ENCODE measurements at places on chromosomes 12 and 14. TPM values are rescaled to one million over a fixed set of nuclear protein-coding genes. Genes with fewer than 3 reads are reported as not detected.

DNA sequence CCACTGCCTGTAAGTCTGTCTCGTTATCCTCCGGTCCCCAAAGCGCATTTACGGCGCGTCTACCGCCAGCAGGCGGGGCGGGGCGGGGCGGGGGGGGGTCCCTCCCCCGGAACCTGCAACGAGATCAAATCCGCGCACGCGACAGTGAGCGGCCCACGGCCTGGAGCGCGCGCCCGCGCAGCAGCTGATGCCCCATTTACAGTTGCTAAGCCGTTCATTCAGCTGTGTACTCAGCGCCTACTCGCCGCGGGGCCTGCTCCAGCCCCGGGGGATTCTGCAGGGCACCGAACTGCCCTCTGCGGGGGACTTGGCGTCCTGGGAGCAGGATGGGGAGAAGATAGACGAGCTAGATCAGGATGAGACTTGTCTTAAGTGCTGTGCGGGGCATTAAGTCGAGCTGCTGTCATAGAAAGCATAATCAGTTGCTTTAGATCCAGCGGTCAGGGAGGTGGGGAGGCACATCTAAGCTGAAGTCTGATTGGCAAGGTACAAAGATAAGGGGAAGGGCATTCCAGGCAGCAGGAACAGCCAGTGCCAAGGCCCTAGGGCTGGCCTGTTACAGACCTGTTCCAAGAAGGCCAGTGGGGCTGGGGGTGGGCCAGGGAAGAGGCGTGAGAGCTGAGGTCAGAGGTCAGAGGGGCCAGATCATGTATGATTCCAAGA is 1.4 kb upstream of the CCDC85C start:
- peak; percentile 62 for DNase-seq

GRCh38 chr12:94460616-94460959 is 921 bp upstream of the CEP83 start:
- no peak for DNase-seq

- DNase-seq: no peak
Measured at GRCh38 chr14:43786066-43786762, 720.9 kb downstream of the FSCB start.

GRCh38 chr12:113591480-113591974 is 119.9 kb upstream of the LHX5 start:
- DNase-seq: no peak

PLA2G1B gene
- not detected for total RNA-seq

DNA sequence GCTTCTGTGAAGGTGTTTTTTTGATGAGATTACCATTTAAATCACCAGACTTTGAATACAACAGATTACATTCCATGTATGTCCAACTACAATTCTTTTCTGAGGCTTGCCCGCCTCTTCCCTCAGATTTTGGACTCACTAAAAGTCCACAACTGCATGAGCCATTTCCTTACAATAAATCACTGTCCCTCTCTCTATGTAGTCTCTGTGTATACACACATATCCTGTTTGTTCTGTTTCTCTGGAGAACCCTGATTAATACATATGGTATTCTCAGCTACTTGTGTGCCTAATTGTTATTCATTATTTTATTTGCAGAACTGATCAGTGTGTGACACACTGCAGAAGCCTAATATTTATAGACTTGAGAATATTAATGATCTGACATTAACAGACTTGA is 2.4 kb upstream of the MIPOL1 start:
- peak; percentile 68 for DNase-seq

- DNase-seq: peak; percentile 2
Measured at GRCh38 chr12:129570796-129571400, 332.9 kb downstream of the TMEM132D start.

GNB3 gene
- 16.6 TPM for total RNA-seq

DNA sequence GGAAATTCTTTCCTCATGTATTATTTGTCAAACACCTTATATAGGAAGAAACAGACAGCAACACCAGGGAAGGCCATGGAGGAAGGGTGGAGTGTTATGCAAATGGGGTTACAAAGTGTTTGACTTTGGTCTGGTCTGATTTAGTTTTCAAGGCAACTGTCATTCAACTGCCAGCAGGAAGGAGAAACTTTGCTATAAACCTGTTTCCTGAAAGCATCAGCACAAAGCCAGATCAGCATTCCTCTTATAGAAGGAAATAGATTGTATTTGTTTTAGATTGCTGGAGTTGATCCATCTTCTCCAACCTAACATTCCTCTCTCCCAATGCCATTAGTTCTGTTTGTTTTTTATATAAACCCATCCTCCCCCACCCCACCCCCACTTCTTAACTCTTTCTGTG is 65.7 kb downstream of the STAB2 start:
- no peak for DNase-seq

DNA sequence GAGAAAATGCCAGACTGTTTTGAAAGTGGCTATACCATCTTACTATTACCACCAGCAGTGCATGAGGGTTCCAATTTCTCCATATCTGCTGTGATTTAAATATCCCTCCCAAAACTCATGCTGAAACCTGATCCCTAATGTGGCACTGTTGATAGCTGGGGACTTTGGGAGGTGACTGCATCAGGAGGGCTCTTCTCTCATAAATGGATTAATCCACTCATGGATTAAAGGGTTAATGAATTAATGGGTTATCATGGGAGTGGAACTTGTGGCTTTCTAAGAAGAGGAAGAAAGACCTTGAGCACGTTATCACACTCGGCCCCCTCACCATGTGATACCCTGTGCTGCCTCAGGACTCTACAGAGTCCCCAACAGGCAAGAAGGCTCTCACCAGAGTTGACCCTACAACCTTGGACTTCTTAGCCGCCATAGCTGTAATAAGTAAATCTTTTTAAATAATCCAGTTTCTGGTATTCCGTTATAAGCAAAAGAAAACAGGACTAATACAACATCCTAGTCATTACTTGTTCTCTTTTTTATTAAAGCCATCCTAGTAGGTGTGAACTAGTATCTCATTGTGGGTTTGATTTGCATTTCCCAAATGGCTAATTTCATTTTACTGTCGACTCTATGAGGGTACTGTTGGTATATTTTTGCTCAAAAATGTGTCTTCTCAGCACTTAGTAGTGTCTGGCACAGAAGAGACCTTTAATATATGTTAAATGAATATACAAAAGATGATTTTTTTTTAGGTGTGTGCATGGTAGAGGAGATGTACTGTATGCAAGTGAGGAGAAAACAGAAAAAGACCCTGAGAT is 14.3 kb downstream of the PPP1R12A start:
- no peak for DNase-seq

GRCh38 chr12:55067701-55068100 is 47.9 kb downstream of the NEUROD4 start:
- DNase-seq: no peak

- no peak for DNase-seq
Measured at GRCh38 chr12:16220120-16220519, 57.4 kb downstream of the SLC15A5 start.

NPFF gene
- not detected for total RNA-seq

GRCh38 chr12:39805651-39806050 is 186.0 kb upstream of the ABCD2 start:
- no peak for DNase-seq

DNA sequence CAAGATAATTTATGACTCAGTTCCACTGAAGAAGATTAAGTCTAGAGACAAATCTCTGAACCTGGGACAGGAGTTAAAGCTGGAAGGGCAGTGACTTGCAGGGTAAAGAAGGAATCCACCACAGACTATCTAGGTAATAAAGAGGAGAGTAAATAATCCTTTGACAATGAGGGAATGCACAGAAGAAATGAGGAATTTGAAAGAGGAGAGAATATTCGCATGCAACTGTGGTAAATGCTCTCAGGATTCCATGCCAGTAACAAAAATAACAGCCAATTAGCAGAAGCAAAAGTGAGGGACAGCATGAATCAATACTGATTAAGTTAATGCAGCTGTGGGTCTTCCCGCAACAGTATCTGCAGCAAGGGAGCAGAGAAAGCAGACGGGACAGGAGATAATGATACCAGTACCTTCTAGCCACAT is 77.0 kb downstream of the KITLG start:
- peak; percentile 40 for DNase-seq

DNA sequence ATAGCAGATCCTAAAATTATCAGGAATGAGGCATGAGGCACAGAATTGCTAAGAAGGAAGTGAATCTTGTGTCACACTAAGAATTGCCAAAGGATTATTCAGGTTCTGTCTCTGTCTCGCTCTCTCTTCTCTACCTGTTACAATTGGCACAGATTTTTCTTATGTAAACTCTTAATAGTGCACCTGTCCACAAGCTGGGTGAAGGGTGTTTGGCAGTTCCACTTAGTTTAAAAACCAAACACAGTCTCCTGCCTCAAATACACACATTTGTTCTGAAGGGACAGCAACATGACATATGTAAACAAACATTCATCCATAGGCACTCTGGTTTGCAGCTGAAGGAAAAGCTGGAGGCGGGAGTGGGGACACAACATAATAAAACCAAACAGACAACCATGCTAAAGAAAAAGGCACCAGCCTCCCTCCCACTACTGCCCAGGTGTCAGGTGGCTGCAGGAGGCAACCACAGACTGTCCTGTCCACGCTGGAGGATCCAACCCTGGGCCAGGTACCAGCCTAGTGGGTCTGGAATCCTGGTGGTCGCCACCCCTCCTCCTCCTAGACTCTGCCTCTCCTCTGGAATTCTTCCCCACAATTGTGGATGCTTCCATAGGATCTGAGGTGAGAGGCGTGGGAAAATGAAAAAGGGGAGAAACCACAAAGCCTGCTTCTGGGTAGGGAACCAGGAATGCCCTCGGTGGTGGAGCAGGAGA is 81.2 kb downstream of the TMEM260 start:
- DNase-seq: no peak

GRCh38 chr12:82515652-82516051 is 157.3 kb downstream of the METTL25 start:
- DNase-seq: no peak

DNA sequence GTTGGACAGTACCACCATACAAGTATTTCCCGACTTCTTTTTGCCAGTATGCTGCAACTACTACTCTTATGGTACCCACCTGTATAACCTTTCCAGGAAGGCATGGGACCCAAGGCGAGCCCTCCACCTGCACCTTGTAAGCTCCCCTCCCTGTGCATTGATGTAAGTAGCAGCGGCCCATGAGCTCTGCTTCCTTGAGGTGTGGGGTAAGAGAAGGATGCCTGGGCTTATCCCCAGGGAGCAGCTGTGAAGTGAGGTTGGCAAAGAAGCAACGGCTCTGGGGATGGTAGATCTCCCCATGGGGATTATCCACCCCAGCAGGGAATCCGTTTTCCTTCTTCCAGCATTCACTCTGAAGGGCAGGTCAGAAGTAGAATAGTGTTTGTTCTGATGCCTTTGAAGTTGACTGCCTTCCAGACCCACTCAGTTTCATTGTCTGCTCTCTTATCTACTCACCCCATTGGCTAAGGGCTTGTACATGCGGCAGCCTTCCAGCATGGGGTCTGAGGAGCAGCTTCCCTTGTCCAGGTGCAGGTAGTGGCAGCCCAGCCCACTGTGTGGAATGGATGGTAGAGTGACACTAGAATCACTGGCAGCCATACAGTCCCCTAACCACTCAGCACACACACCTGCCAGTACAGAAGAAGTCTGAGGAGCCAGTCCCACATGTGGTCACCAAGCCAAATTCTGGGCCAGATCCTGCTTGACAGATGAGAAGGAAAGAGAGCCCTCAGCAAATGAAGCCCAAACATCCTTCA is 3.4 kb downstream of the CIROP start:
- no peak for DNase-seq

DNA sequence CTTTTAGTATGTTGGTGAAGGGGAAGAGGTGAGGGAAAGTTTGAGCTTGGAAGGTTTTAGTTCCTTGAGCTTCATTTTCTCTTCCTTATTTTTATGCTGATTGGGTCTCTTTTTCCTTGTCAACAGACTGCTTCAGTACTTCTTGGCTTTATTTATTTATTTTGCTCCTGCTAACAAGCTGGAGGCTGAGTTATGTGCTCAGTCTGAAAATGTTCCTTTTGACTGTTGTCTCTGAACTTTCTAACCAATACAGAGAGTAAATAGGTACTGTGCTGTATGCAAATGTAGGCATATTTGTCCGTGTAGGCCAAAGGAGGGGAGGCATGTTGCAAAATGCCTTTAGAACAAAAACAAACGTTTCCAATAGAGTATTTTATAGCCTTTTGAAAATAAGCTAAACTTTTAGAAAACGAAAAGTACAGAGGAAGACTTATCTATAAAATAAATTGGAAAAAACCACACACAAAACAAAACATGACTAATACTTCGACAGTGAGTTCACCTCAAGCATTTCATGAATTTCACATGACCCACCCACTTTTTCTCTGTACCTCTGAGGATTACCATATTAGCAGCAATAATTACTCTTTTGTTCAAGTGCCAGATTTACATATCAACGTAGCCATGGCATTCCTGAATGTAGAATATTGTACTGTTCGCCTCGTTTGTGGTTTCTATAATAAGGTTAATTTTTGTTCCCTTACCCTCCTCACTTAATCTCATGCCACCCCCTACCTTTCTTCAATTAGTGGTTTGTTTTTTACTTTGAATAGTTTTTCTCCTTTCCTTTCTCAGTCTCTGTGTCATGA is 4.7 kb upstream of the CREBL2 start:
- peak; percentile 91 for DNase-seq

- DNase-seq: no peak
Measured at GRCh38 chr14:51472881-51473280, 178.8 kb upstream of the FRMD6 start.

AQP6 gene
- total RNA-seq: not detected

LIN7A gene
- total RNA-seq: 1.6 TPM

EIF2S1 gene
- 123 TPM for total RNA-seq

RASSF3 gene
- 16.4 TPM for total RNA-seq

DNA sequence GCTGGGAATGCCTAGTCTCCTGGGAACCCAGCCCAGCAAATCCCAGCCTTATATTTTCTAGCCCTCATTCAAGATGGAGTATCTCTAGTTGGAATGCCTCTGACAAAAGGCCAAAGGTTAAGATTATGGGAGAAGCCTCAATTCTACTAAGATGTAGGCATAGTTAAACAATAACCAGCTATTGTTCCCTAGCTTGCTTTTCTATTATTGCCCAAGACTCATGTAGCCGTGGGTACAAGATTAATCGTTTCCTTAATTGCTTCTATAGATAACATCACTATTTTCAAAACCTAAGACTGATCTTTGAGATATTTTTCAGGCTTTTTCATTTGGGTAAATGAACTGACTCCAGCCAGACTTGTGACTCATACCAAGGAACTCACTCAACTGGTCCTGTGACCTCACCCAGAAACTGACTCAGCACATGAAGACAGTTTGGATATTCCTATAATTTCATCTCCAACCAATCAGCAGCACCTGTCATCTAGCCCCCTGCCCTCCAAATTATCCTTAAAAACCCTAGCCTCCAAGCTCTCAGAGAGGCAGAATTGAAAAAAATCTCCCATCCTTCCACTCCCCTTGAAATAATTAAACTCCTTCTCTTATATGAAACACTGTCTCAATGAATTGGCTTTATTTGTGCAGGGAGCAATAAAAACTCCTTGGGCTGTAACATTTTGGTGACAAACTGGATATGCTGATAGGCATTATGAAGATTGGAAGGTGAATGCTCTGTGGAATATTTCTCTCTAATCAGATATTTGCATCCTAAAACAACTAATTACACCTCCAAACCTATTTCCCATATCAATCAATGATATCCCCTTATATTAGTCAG is 589.0 kb downstream of the C12orf50 start:
- DNase-seq: peak; percentile 97

GRCh38 chr14:23245282-23245681 is 7.5 kb downstream of the RNF212B start:
- DNase-seq: no peak

SSTR1 gene
- not detected for total RNA-seq

DNA sequence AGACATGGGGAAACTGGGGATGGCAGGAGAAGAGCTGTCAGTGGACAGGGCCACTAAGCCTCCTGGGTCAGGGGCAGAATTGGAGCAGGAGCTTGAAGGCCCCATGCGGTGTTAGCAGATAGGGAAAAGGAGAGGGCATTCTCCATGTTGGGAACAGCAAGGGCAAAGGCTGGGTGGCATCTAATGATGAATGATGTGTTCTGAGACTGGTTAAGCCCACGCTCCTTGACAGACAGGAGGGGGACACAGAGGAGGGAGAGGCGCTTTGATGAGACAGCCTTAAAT is 63.0 kb downstream of the CLMN start:
- DNase-seq: no peak

Measured in astrocyte (in vitro differentiated cells and primary cell).